ENCODE measurements at places on chromosomes 1 and 21.

DNA sequence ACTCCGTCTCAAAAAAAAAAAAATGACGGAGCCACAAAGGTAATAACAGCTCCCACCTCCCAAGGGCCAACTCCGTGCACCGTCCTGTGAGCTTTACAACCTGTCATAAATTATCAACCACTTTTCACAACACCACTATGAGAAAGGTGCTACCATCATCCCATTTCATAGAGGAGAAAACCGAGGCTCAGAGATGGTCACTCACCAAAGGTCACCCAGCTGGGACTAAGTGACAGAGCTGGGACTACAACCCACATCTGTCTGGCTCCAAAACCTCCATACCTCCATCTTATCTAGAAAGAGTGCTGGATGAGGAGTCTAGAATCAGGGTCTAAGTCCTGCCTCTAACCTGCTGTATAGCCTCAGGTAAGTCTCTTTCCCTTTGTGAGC lies 43.6 kb upstream of the ECE1 start:
- DNase-seq = no peak

DNA sequence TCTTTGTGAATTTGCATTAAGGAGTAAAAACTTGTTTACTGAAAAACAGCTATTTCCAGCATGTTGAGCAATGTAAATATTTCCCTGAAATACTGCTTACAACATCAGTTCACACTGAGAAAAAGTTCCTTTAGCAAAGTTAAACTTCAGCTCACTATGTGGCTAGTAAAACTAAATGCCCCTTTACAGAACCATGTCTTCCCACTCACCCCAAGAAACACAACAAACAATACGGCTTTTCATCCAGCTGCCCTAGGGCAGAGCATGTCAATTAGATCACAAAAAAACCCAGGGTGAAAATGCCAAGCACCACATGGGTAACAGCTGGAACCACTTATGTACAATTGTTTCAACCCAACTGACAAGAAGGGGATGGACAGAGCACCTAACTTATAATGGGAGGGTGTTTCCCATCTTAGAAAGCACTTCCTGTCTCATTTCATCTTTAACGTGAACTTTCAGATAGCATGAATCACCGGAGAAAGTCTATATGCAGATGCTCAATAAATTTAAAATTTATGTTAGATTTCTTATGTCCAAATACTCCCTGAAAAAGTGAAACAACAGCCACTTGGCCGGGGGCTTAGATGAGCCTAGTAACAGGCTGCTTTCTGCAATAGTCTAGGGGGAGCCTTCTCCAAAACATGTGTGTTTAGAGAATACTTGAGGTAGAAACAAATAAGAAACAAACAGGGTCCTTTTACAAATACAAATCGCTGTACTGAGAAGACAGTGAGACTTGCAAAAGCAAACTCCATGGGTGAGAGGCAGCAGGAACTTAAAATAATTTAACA lies 6.6 kb downstream of the NID1 start:
- DNase-seq = no peak

DNA sequence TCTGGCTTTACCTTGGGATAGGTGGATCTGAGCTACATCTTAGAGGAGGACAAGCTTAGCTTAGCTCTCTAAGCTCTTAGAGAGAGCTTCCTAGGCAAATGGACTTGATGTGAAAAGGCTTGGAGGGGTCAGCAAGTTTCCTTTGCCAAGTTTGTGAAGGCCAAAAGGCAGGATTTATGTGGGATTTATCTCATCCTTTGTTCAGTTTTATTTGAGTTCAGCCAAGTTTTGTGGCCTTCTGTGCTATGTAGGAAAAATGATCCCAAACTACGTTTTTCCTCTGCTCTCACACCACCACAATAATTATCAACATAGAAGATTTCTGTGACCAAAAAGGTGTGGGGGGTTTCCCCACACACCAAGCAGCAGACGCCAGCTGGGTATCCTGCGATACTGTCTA lies 26.0 kb upstream of the RNF11 start:
- no peak for DNase-seq

- peak; percentile 53 for DNase-seq
Measured at GRCh38 chr1:201709564-201710295, 119.2 kb upstream of the IPO9 start.

DNA sequence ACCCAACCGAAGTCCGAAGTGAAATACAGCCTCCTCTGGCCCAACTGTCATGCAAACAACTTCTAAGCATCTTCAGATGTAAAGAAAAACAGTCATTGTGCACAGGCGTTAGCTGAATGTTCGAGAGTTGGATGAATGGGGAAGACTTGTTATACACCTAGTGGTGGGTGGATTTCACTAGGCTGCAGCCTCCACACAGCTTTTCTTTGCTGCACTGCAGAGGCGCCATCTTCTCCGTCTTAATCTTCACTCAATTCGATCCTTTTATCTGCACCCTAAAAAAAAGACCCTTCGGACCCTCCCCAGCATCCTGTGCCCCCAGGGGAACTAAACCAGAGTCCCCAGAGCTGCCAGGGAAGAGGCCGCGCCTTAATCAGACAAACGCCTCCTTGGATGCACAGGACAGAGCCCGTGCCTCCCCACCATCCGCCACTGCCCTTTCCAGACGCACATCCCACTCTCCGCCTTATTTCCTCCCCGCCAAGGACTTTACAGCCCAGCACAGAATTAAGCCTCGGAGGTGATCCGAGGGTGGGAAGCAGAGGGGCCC lies 1.4 kb downstream of the APP start:
- DNase-seq = peak; percentile 79

DNA sequence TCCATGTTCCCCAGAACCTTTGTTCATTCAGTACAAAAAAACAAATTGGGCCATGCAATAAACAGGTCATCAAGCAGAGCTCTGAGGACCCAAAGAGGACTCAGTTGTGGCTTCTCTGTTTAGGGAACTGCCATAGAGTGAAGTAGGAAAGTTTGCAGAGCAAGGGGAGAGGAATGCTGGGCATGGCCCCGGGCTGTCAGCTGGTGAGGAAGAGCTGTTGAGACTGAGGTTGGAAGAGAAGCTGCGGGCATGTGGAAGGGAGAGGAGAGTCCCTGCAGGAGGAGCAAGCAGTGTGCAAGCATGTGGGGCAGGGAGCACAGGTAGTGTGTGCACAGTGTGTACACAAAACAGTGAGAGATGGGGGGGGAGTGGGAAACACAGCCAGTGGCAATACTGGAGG lies 71.8 kb downstream of the NTPCR start:
- DNase-seq = no peak

Measured in umbilical cord (tissue), 2 donors.